ENCODE measurements at places on chromosomes 13 and 19.

GRCh38 chr13:83077499-83077898 lies 804.8 kb downstream of the SLITRK1 start:
- no peak for DNase-seq

DNA sequence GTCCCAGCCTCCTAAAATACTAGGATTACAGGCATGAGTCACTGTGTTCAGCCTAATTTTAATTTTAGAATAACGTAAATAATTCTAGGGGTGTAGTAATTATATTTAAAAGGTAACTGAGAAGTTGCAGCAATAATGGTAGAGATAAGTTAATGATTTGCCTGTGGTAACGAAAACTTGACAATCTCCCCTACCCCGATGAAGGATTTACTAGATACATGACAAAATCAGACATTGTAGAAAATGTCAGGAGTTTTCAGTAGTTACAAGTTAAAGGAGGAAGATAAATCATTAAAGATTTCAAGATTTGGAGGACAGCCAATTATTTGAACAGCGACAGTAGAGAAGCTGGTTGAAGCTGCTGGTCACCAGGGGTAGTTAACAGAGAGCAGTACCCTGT lies 652.2 kb upstream of the PCDH20 start:
- DNase-seq = no peak

- no peak for DNase-seq
Observed at GRCh38 chr13:69619651-69620050, 488.0 kb upstream of the ATXN8OS start.

- no peak for DNase-seq
Observed at GRCh38 chr19:28820289-28820688, 392.7 kb downstream of the UQCRFS1 start.

GRCh38 chr19:4130744-4131438 lies 7.0 kb upstream of the MAP2K2 start:
- DNase-seq = no peak

GRCh38 chr19:32289566-32290210 lies 55.7 kb upstream of the ZNF507 start:
- DNase-seq = no peak

GRCh38 chr13:44884076-44884729 lies 105.1 kb downstream of the NUFIP1 start:
- no peak for DNase-seq

DNA sequence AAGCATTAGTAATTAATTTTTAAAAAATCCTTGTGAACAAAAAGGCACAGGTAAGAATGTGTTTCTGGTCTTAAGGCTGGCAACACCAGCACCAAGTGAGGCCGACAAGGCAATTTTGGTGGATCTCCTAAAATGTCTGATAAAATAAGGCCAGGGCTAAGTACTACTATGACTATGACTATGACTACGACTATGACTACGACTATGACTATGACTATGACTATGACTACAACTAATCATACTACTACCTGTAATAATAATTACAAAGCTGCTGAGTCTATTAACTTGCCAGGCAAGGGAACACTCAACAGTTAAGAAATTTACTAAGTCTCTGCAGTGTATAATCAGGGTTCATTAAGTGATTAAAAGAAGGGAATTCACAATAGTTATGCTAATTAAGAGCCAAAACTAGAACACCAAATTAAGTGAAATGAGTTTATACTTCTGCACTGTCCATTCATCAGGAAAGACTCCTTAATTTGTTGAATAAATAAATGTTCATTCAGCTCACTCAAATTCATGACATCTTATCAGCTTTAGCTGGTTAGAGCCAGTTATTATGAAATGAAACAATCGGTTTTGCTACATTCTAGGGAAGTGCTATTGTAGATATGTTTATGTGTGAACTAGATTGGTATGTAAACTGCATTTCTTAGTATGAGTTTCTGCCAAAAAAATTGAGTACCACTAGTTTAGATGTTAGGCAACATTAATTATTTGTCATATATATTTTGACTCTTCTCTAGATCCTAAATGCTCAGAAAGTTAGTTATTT lies 1626.2 kb upstream of the PCDH20 start:
- no peak for DNase-seq

DNA sequence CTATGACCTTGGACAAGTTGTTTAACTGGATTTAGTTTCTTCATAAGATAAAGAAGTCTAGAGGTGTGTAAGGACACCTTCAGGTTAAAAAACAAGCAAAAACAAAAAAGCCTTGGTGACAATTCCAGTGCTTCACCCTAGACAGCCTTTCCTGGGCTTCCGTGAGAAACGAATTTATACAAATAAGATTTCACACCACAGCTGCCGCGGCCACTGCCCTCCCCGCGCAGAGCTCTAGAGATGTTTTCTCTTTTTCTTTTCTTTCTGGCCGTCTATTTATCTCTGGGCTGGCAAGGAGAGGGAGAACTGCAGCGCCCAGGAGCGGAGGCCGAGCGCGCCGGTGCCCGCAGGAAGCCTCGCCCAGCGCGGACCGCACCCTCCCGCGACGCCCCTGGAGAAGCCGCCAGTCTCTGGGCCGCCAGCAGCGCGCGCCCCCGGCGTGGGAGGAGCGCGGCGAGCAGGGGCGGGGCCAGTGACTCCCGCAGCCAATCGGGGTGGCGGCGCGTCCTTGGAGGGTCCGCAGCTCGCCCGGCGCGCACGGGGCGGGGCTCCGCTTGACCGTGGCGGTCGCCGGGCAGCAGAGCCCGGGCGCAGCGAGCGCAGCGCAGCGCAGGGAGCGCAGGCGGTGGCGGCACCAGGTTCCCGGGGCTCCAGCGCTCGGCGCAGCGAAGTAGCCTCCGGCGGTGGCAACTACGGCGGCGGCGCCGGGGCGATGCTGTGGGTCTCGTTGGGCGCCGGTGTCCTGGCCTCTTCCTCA lies 107.0 kb downstream of the RXFP2 start:
- DNase-seq = peak; percentile 67

GRCh38 chr19:47047272-47047762 lies 1.1 kb downstream of the TMEM160 start:
- no peak for DNase-seq

- DNase-seq = no peak
Observed at GRCh38 chr19:29831041-29831548, 19.3 kb downstream of the CCNE1 start.

- DNase-seq = no peak
Observed at GRCh38 chr19:39355253-39355652, 13.0 kb downstream of the SAMD4B start.

- DNase-seq = no peak
Observed at GRCh38 chr13:106052200-106052767, 483.2 kb downstream of the EFNB2 start.

GRCh38 chr13:29743201-29743786 lies 107.1 kb downstream of the UBL3 start:
- DNase-seq = peak; percentile 52

GRCh38 chr13:73138638-73139491 lies 80.1 kb downstream of the KLF5 start:
- no peak for DNase-seq

DNA sequence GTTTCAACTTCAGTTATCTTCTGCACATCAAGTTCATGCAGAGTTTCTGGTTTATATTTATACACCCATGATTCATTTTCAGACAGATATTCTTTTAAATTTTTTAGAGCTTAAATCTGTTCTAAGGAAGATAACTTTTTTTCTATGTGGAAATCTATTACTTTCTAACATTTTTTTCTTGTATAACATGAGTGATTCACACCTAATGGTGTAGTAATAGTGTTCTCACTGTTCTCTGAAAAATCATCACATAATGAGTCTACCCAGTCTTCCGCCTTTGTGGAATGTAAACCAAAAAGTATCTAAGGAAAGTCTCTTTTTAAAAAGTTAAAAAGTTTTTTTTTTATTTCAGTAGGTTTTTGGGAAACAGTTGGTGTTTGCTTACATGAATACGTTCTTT lies 70.8 kb downstream of the FNDC3A start:
- no peak for DNase-seq

- no peak for DNase-seq
Observed at GRCh38 chr13:50474088-50474662, 369.3 kb downstream of the DLEU7 start.

GRCh38 chr19:1248139-1248785 lies at the start of gene MIDN:
Gene MIDN, plus strand, starts transcription at chr19:1248583. Its CDS starts 1,714 bp downstream, at chr19:1250297.
- DNase-seq = peak; percentile 74

DNA sequence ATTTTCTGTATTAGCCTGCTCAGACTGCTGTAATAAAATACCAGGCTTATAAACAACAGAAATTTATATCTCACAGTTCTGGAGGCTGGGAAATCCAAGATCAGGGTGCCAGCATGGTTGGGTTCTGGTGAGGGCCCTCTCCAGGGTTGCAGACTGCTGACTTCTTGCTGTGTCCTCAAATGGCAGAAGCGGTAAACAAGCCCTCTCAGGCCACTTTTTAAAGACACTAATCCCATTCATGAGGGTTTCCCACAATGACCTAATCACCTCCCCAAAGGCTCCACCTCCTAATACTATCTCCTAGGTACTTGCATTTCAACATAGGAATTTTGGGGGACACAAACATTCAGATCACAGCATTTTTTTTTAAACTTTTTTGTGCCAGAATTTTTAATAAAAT lies 159.3 kb downstream of the PDS5B start:
- no peak for DNase-seq

- DNase-seq = no peak
Observed at GRCh38 chr19:7083076-7083956, 13.8 kb downstream of the ZNF557 start.

DNA sequence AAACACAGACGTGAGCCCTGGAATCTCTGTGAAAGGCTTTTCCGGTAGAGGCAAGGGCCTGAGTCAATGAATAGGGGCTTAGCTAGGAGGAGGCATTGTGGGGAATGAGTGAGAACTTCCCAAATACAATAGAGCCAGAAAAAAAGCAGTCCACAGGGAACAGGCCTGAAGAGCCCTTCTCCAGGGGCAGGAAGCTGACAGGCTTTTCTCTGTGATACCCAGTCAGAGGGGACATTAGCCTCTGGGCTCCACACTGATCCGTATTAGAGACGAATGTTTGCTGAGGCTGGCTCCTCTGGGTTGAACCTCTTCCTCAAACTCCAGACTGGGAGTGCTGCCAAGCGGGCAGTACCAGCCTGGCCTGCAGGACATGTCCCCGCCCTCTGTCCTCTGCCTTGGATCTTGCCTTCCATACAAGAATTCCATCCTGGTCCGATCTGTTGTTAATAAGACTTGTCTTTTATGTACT lies 2.3 kb downstream of the DHRS12 start:
- DNase-seq = peak; percentile 84

GRCh38 chr19:38709119-38709518 lies 35.2 kb downstream of the CAPN12 start:
- DNase-seq = no peak

GRCh38 chr13:59360916-59361315 lies 802.8 kb downstream of the DIAPH3 start:
- no peak for DNase-seq

- DNase-seq = no peak
Observed at GRCh38 chr13:45705918-45706317, 3.8 kb downstream of the CBY2 start.

DNA sequence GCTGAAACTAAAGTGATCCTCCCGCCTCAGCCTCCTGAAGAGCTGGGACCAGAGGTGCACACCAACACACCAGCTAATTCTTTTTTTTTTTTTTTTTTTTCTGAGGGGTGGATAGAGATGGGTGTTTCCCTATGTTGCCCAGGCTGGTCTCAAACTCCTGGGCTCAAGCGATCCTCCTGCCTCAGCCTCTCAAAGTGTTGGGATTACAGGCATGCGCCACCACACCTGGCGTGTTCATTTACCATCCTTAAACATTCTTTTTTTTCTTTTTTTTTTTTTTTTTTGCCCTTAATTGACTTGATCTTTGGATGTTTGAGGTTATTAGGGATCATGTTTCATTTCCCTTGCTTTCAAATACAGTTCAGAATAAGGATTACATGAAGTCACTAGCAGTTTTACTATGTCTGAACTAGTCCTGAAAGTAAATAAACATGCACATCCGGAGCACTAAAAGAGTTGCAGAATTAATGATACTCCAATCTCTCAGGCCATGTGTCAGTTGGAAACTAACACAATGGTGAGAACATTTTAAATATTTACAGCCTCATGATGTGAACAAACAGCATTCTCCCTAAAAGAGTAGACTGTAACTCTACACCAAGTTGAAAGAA lies 10.2 kb downstream of the UTP14C start:
- no peak for DNase-seq

DNA sequence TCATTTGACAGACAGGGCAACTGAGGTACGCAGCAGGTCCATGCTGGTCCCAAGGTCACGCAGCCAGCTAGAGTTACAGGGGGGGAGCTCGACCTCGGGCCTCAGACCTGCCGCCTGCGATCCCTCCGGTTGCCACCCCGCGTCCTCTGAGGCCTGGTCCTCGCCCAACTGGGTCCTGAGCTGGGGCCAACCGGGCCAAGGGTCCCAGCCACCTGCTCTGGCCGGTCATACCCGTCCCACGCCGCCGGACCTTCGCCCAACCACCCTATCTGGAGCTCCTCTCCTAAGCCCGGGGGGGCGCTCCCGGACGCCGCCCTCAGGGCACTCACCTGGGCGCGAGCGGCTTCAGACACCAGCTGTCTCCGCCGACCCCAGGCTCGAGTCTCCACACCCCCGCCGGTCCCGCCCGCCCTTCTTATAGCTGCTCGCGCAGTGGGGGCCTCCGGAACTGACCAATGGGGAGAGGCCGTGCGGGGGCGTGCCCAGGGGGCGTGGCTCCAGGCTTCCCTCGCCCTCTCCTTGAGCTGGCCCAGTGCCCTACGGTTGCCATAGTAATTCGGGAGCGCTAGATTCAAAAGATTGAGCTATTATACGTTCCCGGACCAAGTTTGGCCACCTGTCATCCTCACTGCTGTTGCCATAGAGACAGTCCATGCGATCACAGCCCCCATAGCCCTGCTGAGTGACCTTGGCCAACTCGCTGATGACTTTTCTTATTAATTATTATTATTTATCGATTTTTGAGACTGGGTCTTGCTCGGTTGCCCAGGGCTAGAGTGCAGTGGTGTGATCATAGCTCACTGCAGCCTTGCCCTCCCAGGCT lies at the start of gene PLIN5:
Gene PLIN5 (minus strand): TSS at position 389 of the 823 bp plus-strand sequence. CDS start 1,150 bp downstream, outside the sequence.
- peak; percentile 74 for DNase-seq

- DNase-seq = no peak
Observed at GRCh38 chr13:29448174-29448573, 147.3 kb downstream of the SLC7A1 start.

DNA sequence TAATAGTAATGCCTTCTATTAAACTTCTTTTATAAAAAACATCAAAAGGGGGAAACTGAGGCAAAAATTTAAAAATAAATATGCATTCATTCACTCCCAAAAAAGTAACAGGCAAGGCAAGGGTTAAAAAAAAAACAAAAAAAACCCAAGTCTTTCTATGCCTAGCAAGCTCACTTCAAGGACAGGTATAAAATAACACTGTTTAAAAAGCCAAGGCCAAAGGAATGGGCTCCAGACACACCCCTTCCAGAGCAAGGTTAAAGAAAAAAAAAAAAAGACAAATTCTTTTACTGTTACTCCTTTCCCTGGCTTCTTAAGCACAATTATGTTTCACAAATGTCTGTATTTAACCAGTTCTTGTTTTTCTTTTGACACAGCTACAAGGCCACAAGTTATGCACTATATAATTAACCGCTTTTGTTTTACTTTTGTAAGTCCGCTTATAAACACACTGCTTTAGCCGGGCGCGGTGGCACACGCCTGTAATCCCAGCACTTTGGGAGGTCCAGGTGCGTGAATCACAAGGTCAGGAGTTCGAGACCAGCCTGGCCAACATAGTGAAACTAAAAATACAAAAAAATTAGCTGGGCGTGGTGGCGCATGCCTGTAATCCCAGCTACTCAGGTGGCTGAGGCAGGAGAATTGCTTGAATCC lies 3.6 kb downstream of the SIGLEC11 start:
- no peak for DNase-seq

GRCh38 chr19:9967326-9967725 lies 31.0 kb upstream of the OLFM2 start:
- DNase-seq = no peak

Data from breast epithelium (tissue), 4 donors.